ENCODE measurements at places on chromosomes 11 and 22. TPM values are rescaled to one million over a fixed set of nuclear protein-coding genes. Genes with fewer than 3 reads are reported as not detected.

DNA sequence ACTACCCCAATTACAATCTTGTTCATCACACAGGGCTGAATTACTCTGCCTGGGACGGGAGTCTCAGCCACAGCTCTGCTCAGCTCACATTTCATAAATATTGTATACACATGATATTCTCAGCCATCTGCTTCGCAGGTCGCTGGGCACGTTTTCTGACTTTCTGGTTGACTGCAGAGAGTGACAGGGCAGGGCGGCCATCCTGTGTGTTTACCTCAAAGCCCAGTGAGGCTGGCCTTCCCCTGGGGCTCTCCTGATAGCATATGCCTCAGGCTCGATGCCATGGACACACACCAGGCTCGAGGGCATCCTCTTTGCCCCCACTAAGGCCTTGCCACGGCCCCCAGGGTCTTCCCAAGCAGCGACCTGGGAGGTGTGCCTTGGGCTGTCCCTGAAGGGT, 345.0 kb downstream of the CADM1 start:
- H3K27ac ChIP-seq: no peak overlapping the region
- no peak overlapping the region for H3K4me3 ChIP-seq
- no peaks in the 10 kb centered on the region for H3K36me3 ChIP-seq
- no peaks in the 10 kb centered on the region for H3K4me1 ChIP-seq
- no peak for DNase-seq

DNA sequence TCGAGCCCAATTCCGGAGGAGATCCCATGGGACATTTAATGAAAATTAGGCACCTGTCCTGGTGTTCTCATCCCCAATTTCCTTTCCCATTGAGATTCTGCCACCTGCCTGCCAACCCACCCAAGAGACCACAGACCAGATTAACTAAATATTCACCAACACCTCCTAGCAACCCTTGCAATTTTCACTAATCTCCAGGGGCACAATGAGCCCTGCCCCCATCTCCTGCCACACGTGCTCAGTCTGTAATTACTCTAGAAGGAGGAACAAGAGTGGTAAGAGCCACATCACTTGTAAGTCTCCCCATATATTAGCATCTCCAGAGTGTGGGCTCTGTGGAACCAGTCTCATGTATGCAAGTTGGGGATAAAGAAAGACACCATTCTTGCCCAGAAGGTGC, 38.0 kb downstream of the IL18BP start:
- no peak overlapping the region for H3K27ac ChIP-seq
- H3K4me3 ChIP-seq: no peak overlapping the region
- DNase-seq: no peak
- H3K4me1 ChIP-seq: peaks cover 15% of the 10 kb centered on the region
- peaks cover 14% of the 10 kb centered on the region for H3K36me3 ChIP-seq

DNA sequence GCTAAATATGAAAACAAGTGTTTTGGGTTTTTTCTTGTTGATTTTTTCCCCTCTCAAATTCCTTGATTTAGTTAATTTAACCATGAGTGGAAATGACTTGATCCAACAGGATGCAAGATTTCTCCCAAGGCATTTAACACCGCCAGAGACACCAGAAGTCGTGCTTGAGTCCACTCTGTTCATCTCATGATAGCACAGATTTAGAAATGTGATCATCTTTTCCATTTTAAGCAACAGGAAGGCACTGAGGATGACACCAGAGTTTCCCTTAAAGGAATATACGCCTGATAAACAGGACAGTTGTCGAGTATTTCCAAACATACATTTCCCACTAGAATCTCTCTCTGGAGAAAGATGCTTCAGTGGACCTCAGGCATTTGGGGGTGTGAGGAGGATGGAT, 318.7 kb downstream of the CADM1 start:
- peaks cover 6% of the 10 kb centered on the region for H3K27me3 ChIP-seq
- no peaks in the 10 kb centered on the region for H3K36me3 ChIP-seq
- H3K4me1 ChIP-seq: no peaks in the 10 kb centered on the region
- no peak for DNase-seq
- H3K4me3 ChIP-seq: no peak overlapping the region

DNA sequence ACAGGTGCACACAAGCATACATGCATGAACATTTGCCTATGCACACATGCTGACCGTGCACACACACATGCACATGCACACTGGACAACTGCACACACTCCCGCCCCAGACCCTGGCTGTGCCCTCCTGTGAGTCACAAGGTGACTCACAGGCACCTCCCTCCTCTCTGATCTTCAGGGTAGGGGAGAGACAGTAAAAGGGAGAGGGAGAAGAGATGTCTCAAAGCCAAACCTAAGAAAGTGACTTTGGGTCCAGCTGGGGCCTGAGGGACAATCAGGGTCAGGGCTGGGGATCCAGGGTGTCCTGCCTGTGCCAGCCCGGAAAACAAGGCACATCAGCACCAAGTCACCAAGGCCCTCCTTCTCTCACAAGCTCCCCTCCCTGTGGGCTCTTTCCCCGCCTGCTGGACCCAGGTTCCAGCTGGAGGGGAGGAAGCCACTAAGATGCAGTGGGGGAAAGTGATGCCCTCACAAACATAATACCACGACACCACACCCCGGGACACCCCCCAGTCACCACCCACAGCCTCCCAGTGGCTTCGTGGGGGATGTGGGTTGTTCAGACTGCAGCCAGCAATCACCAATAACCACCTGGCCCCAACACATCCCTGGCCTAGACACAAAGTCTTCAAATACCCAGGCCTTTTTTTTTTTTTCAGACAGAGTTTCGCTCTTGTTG, 39.3 kb downstream of the PDGFB start:
- H3K27ac ChIP-seq: no peak overlapping the region
- no peaks in the 10 kb centered on the region for H3K36me3 ChIP-seq
- H3K4me3 ChIP-seq: no peak overlapping the region
- no peak for DNase-seq
- peaks cover 22% of the 10 kb centered on the region for H3K4me1 ChIP-seq
- H3K27me3 ChIP-seq: no peaks in the 10 kb centered on the region

GRCh38 chr11:35173011-35173511, 34.1 kb downstream of the CD44 start:
- no peaks in the 10 kb centered on the region for H3K27me3 ChIP-seq
- no peak for DNase-seq
- peaks cover 72% of the 10 kb centered on the region for H3K4me1 ChIP-seq

Gene CHRDL2
- not detected for total RNA-seq

Gene CSF2RB
- not detected for total RNA-seq
